ENCODE measurements at places on chromosomes 12 and 14.
A peak's percentile ranks its signal among the peaks of the same experiment; 100 is the strongest.

DNA sequence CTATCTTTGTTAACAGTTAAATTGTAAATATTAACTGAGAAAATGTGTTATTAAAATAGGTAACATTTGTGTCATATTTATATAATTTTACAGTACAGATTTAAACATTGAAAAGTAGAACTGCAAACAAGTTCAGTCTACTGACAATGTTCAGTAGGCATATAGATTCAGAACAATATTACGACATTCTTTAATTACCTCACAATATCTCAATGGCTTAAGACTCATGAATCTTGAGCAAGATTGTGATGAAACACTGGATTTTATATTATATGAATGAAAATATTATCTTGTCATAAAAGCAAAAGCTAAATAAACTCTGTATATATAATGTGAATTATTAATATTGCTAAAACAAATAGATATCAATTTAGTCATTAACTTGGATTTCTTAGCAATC, 194.9 kb downstream of the ADAMTS20 start:
- DNase-seq: no peak

- no peak for DNase-seq
Measured at GRCh38 chr14:36316131-36316530, 4.3 kb downstream of the MBIP start.

DNA sequence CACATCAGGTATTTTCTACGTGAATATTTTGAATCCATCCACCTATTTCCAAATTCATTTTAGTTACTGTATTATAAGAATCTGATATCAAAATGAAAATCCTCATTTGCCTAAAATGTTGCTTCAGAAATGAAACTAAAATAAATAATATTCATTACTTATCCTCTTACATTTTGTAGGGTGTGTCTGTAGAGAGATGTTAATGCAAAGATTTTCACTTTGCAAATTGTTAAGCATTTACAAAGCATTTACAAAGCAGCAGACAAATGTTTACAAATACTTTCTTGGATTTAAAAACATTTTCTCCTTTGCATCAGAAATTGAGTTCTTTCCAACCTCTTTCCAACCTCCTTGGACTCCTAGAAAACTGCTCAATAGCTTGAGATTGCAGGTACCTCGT, 360.0 kb upstream of the DCN start:
- no peak for DNase-seq

DNA sequence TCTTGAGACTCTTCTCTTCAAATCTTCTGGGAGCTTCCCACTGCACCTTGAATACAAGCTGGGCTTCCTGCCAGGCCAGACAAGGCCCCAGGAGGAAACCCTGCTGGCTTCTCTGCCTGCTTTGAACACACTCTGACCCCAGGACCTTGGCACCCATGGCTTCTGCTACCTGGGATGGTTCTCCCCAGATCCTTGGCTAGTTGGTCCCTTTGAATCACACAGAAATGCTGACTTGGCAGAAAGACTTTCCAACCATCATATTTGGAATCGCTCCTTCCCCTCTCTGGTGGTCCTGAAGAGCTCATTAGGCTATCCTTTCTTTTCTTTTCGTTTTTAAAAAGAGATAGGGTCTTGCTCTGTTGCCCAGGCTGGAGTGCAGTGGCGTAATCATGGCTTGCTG, 132.7 kb downstream of the RBM19 start:
- DNase-seq: no peak

DNA sequence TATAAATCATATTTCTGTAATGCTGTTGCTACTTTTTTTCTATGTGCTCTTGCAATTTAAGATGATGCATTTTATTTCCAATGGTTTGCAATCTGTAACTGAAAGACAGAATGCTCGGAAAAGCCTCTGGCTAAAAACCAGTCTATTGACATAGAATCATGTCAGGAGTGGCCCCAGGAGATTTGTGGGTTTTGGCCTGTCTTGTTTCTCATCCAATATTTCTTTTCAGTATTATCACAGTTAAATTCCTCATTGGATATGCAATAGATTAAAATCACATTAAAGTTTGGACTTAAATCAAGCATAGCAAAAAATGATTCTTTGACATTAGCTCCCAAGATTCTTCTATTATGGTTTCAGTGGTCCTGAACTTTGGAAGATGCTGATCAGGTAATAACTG, 19.1 kb upstream of the SLC38A2 start:
- no peak for DNase-seq

GRCh38 chr12:76462668-76463224, 96.8 kb downstream of the OSBPL8 start:
- DNase-seq: no peak

DNA sequence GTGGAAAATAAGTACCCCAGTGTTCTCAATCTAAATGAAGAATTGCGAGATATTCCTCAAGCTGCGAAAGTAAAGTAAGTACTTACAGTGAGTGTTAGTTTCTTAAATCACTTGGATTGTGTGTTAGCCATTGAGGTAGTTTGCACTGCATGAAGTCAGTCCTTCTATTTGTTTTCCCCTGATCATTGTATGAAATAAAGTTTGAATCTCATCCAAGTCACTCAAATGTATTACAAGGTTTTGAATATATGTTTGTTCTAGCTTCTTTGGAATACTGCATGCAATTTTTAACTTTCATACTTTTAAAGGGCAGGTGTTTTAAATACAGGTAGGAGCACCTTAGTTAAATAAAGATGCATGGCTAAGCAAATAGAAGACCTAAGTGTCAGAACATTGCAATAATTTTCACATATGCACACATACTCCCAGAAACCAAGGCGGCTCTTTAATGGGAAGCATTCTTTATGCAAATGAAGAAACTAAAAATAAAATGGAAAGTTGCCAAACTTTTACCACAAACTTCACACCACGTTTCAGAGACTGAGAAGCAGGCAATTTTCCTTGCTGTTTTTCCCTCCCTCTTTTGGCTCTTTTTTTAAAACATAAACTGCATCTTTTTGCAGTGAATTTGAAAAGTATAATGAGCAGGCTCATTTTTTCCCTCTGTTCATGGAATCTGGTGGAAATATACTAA, 105.6 kb downstream of the GPR135 start:
- no peak for DNase-seq

- DNase-seq: peak; percentile 8
Measured at GRCh38 chr12:56206452-56207166, 15.1 kb downstream of the RNF41 start.

GRCh38 chr14:63543826-63544406, 739 bp upstream of the PPP2R5E start:
- no peak for DNase-seq

Data from T follicular helper cell (primary cell).